MM.1S (cell line): ENCODE measurements at places on chromosomes 3 and 15.

DNA sequence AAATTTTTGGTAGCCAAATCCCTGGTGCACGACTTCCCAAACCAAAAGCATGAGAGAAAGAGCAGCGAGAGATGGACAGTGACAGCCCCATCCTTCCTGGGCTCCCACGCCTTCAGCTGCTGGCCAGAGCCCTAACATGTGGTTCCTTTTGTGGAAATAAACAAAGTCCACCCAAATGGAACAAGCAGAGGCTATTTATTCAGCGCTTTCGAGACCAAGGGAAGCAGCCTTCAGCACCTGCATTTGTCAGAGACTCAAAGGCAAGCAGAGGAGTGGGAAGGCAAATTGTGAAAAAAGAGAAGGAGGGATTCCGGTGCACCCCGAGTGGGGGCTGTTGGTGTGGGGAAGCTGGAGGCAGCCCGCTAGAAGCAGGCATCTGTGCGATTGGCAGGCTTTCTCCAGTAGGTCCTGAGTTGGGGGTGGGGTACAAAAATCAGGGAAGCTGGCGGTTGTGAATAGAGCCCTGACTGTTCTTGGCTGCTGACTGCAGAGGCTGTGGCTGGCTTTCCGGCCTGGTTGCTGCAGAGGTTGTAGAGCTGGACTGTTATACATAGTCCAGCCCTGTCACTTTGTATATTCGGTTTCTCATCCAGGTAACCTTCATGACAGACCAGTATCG, 427.2 kb downstream of the OCA2 start:
- no peak for DNase-seq

DNA sequence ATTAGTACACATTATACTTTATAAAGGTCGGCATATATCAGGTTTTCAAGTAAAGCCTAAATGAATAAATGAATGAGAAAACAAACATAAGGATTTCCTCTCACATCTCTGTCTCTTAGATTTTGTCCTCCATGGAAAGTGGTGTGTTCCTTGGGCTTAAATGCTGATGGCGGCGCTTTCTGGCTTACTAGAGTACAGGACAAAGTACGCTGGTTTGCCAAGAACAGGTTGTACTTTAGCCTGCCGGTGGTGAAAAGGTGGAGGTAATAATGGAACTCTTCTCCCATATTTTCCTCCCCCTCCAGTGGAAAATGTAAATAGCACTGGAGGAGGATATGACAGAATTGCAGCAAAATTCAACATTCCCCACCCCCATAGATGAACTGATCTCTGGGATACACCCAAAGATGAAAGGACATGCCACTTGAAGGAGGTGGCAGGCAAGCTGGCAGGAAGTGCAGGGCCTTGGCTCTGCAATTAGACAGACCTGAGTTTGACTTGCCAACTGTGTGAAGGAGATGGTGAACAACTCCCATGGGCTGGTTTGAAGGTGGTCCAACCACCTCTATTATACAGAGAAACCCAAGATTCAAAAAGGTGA, 29.3 kb downstream of the CEP152 start:
- no peak for DNase-seq

GRCh38 chr15:49977306-49977705, 141.7 kb downstream of the ATP8B4 start:
- no peak for DNase-seq

DNA sequence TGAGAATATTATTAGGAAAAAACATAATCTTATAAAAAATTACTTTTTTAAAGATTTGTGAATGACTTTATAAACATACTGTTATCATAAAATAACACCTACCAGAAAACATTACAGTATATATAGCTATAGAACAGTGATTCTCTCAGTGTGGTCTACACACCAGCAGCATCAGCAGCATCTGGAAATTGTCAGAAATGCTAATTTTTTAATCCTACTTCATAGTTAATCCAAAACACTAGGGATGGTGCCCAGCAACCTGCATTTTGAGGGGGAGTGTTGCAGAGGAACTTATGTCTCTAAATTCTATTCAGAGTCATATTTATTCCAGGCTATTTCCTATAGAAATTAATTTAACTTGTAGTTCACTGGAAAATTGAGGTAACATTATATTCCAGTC, 1107.8 kb downstream of the IGSF11 start:
- DNase-seq: no peak

DNA sequence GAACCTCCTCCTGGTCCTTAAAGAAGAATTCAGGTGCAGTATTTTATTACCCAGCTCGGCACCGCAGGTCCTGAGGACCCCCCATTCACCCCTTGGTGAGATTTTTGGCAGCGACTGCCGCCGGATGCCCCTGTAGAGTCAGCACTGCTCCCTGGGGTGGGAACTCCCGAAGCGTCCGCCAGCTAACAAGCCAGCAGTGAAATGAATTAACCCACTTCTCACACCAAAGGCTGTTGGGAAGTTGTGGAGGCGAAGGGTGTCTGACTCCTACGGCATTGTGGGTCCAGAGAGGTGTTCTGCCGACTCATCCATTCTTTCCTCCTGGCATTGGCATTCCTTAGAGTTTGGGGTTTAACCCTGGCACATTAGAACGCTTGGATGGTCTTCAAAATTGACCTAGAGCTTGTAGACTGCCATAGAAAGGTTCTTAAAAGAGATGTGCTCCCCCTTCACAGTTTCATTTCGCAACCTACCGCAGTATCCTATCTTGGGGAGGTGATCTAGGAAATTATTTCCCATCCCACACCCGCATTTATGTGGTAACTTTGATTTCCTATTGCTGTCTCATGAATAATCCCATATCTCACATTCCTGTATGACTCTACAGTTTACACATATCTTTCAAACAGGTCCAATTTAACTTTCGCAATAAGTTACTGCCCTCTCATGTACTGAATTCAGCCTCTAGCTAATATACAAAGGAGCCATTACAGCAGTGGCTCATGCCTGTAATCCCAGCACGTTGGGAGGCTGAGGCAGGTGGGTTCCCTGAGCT, 879 bp upstream of the EIF5A2 start:
- DNase-seq: no peak

DNA sequence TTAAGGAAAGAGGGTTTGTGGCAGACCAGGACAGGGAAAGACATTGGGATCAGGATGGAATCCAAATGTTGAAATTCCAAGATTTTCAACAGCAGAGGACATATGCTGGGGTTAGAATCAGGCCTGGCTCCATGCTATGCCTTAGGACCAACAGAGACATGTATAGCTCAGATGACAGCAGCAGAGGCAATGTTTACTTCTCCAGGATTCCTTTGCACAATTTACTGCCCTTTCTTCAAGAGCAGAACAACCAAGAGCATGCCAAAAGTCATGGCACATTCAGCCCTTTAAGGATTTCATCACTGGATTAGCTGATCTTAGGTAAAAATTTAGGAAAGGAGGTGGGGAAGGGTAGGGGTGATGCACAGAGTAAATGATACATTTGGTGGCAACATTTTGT, 69.6 kb upstream of the GSK3B start:
- DNase-seq: no peak

- no peak for DNase-seq
These were observed 565.9 kb upstream of the CCDC54 start for GRCh38 chr3:106811376-106811775.

DNA sequence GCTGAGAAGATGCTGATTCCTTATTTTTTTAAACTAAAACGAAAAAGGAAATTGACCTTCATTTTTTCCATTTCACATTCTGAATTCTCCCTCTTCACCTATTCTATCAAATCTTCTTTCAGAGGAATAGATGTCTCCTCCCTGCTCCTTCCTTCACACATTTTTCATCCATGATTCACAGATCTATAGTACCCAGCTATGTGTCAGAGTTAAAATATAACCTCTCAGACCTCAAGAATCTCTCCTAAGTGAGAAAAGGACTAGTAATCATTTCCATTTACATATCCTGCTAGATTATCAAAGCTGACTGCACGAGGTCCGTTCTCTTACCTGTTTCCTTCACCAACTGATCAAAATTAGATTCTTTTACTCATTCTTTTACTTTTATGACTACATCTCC, 1297.6 kb upstream of the ALCAM start:
- DNase-seq: no peak

- no peak for DNase-seq
These were observed 222.7 kb downstream of the EFHB start for GRCh38 chr3:19711160-19711782.

DNA sequence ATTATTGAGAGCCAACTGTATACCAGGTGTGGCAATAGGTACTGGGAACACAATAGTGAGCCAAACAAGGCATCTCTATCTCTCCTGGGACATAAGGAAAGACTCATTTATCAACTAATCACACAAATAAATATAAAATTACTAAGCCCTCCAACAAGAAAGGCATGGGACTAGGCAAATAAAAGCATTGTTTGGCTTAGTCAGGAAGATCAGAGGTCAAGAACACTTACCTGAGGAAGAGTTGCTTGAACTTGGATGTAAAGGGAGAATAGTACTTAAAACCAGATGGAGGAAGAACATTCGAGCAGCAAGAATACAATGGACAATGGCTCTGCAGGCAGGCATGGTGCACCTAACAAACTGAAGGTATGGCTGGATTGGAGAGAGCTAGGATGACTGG, 300.7 kb downstream of the WDR72 start:
- DNase-seq: no peak

- DNase-seq: no peak
These were observed 36.6 kb upstream of the EPHB3 start for GRCh38 chr3:184524981-184525336.

GRCh38 chr15:82263350-82263749, 732 bp downstream of the SAXO2 start:
- no peak for DNase-seq

- DNase-seq: no peak
These were observed 38.6 kb upstream of the SEC22A start for GRCh38 chr3:123163141-123163540.

DNA sequence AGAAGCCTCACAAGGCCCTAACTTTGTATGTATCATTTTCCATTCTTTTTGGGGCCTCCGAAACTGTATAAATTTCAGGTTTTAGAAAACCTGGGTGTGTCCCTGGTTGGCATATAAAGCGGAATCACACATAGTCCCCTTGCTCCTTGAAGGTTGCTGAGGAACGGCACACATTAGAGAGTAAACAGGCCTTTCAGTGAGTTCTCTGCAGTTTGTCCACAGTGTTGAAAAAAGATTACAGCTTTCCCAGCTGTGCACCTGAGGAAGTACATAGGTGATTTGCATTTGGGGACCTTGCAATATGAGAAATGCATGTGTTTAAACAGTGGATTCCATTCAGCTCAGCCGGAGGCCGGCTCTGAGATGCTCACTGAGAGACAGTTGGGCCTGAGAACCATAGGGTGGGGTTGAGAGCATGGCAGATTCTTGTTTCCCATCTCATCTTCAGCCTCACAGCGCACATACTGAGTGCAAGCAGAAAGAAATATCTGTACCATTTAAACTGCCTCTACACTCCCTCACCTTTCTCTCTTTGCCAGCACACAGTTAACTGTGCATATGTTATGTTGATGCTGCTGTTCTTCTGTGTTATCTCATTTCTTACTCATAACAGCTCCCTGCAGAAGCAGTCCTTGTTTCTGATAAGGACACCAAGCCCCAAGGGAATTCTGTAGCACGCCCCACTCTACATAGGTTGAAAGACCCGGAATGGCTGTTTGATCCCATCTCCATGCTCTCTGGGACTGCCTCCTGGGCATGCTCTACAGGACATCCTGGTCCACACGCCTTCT, 60.4 kb downstream of the BOC start:
- DNase-seq: no peak
